Glomerular endothelial cell (primary cell): ENCODE measurements at places on chromosomes 11 and 22. TPM values are rescaled to one million over a fixed set of nuclear protein-coding genes. Genes with fewer than 3 reads are reported as not detected.
A peak's percentile ranks its signal among the peaks of the same experiment; 100 is the strongest.

LRRC10B gene
- 0.18 TPM in 1 of 2 replicates, not detected in the other for total RNA-seq

OR2AG1 gene
- not detected in 2 replicates for total RNA-seq

FIBIN gene
- total RNA-seq, result not detected in 2 replicates

CSF2RB gene
- 3.6 and 19.8 TPM in 2 replicates for total RNA-seq

GRCh38 chr11:47842749-47843148 is 5.4 kb downstream of the NUP160 start:
- no peak for DNase-seq

GRCh38 chr11:119422809-119423508 is at the start of gene THY1:
Gene THY1 (minus strand): TSS chr11:119423172. CDS start chr11:119420905, 2,267 bp downstream.
- no peak for DNase-seq

DNA sequence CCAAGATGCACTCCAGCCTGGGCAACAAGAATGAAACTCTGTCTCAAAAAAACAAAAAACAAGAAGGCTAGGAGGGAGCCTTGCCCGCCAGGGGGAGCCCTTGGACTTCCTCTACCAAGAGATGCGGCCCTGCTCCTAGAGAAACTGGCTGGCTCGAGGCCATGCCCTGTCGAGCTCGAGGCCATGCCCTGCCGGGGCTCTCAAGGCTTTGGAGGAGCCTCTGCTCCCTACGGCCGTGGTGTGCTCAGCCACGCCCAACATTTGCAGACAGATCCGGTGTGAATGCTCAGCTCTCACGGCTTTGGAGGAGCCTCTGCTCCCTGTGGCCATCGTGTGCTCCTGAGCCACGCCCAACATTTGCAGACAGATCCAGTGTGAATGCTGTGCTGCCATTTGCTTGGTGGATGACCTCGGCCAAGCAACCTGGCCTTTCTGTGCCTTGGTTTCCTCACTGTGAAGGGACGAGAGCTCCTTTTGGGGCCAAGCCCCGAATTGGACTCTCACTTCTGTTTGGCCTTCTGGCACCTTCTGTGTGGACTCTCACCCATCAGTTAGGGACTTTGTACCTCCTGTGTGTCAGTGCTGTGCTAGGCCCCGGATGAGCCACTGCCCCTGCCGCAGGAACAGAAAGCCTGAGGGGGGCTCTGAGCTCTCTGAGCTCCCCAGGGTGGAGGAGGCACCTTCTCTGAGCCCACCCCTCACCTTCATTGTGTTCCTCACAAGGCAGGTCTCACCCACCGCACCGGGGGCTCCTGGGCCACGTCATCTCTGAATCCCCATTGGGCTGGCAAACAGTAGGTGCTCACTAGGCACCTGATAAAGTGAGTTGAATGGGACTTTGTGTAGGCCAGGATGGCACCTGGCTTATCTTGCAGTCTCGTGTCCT is 14.1 kb downstream of the C11orf24 start:
- peak; percentile 68 for DNase-seq

DNA sequence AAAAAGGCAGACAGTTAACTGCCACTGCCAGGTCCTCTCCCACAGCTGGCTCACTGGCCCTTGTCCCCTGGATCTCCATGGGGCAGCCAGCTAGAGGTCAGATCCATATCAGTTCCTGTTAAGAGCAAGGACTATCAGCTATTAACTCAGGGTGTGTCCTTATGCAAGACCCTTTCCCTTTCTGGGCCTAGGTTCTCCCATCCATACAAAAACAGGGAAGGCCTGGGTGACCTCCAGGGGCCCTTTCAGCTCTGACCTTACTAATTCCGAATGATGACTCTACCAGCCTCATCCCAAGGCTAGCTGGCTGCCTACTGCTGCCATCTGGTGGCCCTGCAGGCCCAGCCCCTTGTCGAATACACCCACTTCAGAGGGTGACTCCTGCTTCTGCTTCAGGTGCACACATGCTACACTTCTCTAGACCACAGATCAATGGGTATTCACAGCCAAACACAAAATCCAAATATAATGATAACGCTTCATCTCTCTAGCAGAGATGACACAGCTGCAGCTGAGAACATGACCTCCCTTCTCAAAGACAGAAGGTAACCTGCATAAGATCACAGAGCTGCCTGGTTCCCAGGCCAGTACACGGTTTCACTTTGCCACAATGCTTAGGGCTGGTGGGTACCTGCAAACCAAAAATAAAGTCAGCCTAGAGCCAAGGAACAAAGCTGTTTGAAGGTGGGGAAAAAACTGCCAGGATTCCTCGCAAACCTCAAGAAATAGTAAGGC is 34.1 kb downstream of the SERGEF start:
- DNase-seq, result no peak

GRCh38 chr11:109421981-109422869 is at the start of gene C11orf87:
Gene C11orf87 (plus strand): TSS chr11:109422190. CDS start chr11:109423634, 1,444 bp downstream.
- DNase-seq, result no peak
